ENCODE measurements at places on chromosomes 2 and 18.

DNA sequence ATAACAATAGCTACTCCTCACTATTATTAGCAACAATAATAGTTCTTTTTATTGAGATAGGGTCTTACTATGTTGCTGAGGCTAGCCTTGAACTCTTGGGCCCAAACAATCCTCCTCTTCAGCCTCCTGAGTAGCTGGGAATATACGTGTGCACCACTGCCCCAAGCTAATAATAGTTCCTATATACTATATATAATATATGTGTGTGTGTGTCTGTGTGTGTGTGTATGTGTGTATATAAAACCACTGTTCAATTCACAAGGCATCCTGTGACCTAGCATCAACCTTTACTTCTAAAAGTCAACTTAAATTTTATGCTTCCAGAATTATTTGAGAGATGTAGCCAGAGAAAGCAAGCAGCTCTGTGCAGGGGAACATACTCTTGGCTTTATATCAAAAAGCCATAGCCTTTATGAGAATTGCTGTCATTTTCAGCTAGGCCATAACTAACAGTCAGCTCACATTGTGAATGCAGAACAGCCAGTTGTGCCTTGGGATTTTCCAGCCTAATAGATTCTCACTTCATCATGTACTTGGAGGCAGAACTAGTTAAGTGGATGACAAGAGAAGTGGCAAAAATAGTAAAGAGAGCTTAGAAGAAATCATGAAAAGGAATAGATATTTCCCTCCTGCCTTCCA, 665.5 kb downstream of the NYAP2 start:
- DNase-seq: no peak

DNA sequence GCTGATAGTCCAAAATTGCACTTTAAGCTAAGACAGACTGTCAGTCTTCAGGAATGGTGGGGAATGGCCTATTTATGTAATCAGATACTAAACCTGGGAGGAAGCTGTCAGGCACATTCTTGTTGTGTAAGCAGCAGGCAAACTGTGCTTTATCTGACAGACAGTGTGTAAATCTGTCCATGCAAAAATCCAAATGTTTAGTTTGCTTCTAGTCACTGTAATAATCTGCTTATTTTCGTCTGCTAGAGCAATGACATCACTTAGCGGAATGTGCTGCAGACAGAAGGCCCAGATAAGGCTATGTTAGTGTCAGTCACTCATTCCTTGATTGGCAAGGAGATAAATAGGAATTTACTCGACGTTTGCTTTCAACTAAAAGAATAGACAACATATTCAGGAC, 263.5 kb downstream of the ZNF407 start:
- DNase-seq: no peak

DNA sequence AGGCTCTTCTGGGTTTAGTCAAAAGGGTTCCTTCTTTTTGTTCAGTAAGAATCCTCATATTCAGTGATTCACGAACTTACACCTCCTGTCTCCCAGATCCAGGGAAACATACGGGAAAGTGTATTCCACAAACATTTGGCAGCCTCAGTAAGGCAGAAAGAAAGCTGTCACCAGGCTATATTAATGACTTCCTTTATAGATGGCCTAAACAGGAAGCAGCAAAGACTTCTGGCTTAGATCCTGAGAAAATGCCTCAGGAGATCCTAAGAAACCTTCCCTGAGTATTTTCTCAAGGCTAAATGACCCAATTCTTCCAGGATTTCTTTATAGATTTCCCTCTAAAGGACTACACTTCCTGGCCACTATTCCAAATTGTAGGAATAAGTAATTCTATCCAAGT, 1995.5 kb upstream of the CELF4 start:
- no peak for DNase-seq

- no peak for DNase-seq
Observed at GRCh38 chr18:23302851-23303527, 150.1 kb upstream of the RIOK3 start.

- no peak for DNase-seq
Observed at GRCh38 chr2:207092818-207093217, 72.9 kb downstream of the KLF7 start.

- no peak for DNase-seq
Observed at GRCh38 chr18:62578980-62579511, 56.2 kb downstream of the ZCCHC2 start.

GRCh38 chr2:37168217-37168981, 11.6 kb upstream of the EIF2AK2 start:
- no peak for DNase-seq

DNA sequence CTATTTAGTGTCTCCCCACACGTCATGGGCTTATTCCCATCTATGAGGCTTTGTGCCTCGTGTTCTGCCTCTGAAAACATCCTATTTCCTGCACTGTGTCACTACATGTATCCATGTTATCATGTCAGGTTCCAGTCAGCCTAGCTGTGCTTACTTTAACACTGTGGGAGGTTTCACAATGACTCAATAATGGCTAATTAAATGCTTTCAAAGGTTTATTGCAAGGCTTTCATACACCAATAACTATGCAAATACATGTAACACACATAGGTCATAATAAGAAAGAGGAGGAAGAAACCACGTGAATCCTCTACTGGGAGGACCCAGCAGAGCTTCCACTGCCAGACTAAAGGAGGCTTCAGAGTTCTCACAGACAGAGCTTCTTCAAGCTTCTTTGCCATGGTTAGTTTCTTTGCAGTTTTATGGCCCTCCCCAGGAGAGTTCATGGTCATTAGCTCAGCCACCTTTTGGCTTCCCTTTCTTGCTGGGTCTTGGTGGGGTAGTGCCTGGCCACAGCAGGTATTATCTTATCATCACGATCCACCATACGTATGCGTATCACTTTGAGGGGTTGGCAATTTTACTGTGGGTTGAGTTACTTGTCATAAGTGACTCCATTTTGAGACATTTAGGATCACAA, 5.1 kb upstream of the COLEC12 start:
- DNase-seq: no peak

- no peak for DNase-seq
Observed at GRCh38 chr2:108894766-108895165, 94.3 kb downstream of the EDAR start.

Data from stimulated activated CD8-positive, alpha-beta memory T cell treated with anti-CD3 and anti-CD28 coated beads, Interleukin-7, amount 100 ng/mL, for 1 hour (primary cell).